ENCODE measurements at places on chromosomes 5 and 9.

DNA sequence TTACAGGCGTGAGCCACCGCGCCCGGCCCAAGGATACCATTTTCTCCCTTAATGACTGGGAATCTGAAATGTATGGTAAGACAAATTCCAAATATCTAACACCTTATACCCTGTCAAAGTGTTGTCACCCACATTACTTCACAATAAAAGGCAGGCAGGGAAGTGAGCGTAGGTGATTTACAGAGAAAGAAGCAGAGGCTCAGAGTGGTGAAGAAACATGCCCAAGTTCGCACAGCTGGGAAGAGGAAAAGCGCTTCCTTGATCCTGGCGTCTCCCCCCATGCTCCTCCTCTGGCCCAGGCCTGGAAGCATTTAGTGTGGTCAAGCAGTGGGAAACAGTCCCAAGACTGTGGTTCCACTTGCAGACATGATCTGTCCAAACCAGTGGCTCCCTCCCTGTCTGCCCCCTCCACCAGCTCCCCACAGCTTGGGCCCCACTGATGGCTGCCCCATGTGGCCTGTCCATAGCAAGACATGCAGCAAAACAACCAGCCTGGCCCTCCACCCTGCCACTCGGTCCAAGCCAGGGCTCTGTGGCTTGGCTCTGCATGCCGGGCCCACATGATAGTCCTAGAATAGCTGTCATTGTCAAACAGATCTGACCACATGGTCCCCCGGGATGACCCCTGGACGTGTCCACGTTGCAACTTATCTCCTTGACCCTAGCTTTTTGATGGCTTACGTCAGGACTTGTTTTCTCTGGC lies 107.2 kb downstream of the TTLL11 start:
- no peak for DNase-seq

- no peak for DNase-seq
Observed at GRCh38 chr9:93298498-93299417, 114.8 kb downstream of the WNK2 start.

DNA sequence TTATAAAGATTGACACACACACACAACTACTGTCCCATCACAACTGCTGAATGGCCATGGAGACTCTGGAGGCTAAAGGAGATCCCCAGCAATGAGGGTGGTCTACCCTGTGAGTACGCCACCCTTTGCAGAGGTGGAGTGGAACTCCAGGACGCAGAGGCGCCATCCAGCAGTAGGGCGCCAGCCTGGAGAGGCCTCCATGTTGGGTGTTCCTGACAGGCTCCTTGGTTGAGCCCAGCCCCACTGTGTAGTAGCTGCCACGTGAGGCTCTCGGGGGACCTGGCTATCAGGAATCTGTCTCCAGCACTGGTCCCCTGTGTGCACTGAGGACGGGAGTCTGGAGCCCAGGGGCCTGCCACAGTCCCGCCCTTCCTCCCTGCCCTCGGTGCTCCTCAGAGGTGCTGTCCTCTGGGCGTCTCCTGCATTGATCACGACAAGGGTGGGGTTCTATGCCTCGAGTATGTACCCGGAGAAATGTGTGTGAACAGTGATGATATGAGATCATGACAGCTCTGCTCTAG lies 72.3 kb downstream of the DAP start:
- DNase-seq: no peak

DNA sequence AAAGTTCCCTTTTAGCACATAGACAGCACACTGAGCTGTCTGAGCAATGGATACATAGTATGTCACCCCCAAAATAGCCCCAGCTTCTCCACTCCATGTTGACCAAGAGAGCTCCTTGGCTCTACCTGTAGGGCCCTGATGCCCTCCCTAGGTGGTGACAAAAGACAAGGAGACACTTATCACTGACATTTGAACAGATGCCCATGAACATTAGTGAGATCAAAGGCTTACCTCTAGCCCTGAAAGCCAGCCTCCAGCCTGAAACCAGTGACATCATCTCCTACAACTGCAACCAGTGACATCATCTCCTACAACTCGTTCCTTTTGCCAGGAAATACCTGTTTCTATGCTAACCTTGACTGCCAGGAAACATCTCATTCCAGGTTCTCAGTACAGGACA lies 122.7 kb downstream of the FSTL4 start:
- DNase-seq: peak; percentile 25

GRCh38 chr9:129208207-129209032 lies 30.4 kb upstream of the IER5L start:
- DNase-seq: no peak

- no peak for DNase-seq
Observed at GRCh38 chr5:56369361-56369811, 136.3 kb upstream of the ANKRD55 start.

- no peak for DNase-seq
Observed at GRCh38 chr5:2442496-2443354, 308.8 kb downstream of the IRX2 start.

GRCh38 chr5:139705191-139705590 lies 57.0 kb downstream of the CXXC5 start:
- peak; percentile 53 for DNase-seq

DNA sequence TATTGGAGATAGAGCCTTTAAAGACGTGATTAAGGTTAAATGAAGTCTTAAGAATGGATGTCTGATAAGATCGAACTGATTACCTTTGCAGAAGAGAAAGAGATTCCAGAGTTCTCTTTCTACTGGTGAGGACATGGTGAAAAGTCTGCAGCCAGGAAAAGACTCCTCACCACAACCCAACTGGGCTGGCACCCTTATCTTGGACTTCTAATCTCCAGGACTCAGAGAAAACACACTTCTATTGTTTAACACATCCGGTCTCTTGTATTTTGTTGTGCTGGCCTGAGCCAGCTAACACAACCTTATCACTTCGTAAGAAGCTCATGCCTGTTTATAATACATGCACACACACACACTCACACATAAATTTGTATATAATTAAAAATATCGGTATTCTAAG lies 489.1 kb downstream of the PRDM9 start:
- no peak for DNase-seq

Measured in SK-N-DZ (cell line).